ENCODE measurements at places on chromosomes 5 and 9.

DNA sequence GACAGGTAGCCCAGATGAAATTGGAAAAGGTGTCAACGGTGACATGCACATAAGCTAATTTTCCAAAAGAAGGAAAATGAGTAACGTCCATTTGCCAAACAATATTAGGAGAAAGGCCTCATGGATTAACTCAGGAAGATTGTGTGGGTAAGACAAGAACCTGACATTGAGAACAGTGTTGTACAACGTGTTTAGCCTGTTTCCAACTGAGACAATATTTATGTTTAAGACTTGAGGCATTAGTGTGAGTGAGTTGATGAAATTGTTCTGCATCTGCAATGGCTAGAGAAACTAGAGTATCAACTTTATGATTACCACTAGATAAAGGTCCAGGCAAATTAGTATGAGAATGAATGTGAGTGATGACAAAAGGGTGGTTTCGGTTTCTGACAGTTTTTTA is 191.3 kb upstream of the RAI14 start:
- DNase-seq = no peak

GRCh38 chr5:127112347-127112864 is 39.1 kb upstream of the C5orf63 start:
- DNase-seq = no peak

- no peak for DNase-seq
Measured at GRCh38 chr5:2697041-2697440, 54.4 kb downstream of the IRX2 start.

DNA sequence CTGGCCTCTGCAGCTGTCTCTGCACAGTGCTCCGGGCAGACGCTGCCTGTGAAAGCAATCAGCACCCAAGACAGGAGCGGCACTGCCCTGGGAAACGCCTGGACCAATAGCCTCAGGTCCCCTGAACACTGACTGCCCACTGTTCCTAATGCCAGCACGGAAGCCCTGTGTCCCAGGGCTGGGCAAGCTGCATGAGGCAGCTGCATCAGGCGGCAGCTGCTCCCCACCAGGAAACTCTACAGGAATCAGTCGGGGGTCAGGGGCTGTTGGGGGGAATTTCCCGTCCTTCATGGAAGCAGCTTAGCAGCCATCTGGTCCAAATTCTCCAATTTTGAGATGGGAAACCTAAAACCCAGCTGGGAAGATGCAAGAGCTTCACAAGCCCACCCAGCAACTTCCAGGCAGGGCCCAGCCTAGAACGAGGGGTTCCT is 118.6 kb downstream of the VAV2 start:
- no peak for DNase-seq

GRCh38 chr5:58816181-58816731 is 233.4 kb downstream of the RAB3C start:
- DNase-seq = no peak

DNA sequence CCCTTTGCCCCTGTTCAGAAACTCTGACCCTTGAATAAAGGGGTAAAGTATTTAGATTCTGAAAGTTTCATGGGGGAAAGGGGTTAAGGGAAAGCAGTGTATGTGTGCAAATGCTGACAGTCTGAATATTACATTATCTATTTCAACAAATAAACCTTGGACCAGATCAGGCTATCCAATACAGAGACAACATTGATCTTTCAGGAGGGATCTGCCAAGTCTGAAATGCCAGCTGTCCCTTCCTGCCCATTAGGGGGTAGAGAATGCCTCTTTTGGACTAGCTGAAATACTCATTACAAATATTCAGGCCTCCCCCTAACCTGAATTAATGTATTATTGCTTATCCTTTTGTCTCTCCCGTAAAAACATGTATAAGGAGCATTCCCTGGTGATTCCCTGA is 219.5 kb downstream of the NR3C1 start:
- DNase-seq = no peak

- DNase-seq = no peak
Measured at GRCh38 chr5:146034127-146034526, 71.2 kb downstream of the PLAC8L1 start.

- DNase-seq = no peak
Measured at GRCh38 chr5:83362526-83362925, 109.0 kb upstream of the VCAN start.
